Bronchial epithelial cell (primary cell): ENCODE measurements at places on chromosomes 11 and 22. TPM values are rescaled to one million over a fixed set of nuclear protein-coding genes. Genes with fewer than 3 reads are reported as not detected.

- DNase-seq: no peak
These were observed 89.4 kb downstream of the LDLRAD3 start for GRCh38 chr11:36033082-36033751.

DNA sequence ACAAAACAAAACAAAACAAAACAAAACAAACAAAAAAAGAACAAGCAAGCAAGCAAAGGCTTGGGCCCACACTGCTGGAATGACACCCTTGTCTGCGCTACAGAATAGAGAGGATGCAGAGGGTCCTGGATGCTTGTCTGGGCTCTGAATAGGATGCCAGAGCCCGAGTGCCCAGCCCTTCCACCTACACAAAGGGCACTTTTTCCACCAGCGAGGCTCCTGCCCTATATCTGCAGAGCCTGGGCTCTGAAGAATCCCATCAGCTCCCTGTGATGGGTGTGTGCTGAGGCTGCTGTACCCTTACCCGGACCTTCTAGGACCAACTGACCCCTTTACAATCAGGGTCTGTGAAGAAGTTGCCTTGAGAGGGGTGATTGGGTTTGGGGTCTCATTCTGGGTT lies 221.2 kb downstream of the DSCAML1 start:
- DNase-seq: no peak

DNA sequence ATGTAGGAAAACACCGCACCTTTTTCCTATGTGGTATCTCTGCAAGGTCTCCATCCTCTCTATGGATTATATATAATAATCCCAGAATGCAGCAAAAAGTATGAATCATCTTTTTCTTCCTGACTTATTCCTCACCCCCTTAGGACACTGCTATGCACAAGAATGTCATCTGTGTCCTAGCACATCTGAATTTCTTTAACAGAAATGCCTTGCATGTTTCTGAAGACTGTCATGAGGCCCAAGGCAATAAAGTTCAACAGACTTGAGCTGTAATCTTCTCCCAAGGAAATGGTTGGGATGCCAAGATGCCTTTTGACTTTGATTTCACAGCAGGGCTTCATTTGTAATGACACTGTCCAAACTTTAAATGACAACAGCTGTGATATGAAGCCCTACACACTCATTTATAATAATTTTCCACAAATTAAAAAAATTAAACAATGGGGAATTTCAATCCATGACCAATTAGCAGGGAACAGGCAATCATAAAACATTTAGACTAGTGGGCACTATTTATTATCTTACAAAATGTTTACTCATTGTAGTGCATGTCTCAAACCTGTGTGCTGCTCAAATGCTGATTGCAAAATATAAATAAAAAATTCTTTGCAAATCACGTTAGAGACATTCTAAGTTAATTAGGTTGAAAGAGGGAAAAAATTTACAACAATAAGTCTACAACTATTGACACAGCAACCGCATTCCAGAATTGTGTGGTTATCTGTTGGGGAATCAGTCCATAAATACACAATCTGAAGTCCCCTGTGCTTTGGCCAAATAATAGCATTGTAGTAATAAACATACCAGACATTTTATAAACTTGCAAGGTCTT lies 242.3 kb downstream of the SWAP70 start:
- peak; percentile 95 for DNase-seq

DNA sequence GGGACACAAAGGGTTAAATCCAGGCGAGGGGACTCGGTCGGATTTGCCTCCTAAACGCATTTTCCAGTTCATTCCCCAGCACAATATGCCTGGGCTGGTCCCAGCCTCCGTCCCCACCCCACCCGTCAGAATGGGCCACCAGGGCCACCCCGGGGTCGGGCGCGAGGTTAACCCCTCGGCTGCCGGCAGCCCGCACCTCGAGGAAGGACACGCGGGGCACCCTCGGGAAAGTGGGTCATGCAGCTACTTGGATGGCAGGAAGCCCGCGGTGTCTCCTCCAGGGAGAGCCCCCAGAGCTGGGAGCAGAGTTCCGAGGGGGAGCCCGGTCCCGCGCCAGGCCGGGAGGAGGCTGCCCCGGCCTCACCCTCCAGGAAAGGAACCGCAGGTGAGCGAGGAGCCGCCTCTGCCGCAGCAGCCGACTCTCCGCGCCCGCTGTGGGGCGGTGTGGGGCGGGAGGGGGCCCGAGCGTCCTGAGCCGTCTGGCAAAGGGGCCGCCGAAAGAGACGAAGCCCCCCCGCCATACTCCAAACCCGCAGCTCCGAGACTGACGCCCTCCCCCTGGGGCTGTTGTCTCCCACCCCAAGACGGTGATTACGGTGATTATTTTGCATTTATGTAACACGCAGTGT lies 1.4 kb downstream of the NECTIN1 start:
- DNase-seq: no peak

DNA sequence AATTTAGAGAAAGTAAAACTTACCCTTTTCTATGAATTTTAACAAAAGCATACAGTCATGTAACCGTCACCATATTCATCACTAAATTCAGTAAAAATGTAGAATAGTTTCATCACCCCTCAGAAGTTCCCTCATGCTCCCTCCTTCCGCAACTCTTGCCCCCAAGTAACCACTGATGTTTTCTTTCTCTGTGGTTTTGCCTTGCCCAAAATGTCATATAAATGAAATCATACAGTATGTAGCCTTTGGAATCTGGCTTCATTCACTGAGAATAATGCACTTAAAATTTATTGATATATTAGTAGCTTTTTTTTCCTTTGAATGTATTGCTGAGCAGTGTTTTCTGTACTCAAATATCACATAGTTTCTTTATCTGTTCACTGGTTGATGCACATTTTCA lies 60.1 kb downstream of the DCUN1D5 start:
- no peak for DNase-seq

GRCh38 chr11:134346101-134346975 lies 14.6 kb downstream of the GLB1L2 start:
- DNase-seq: no peak

GRCh38 chr22:22084089-22084711 lies 101.6 kb upstream of the TOP3B start:
- DNase-seq: no peak

DNA sequence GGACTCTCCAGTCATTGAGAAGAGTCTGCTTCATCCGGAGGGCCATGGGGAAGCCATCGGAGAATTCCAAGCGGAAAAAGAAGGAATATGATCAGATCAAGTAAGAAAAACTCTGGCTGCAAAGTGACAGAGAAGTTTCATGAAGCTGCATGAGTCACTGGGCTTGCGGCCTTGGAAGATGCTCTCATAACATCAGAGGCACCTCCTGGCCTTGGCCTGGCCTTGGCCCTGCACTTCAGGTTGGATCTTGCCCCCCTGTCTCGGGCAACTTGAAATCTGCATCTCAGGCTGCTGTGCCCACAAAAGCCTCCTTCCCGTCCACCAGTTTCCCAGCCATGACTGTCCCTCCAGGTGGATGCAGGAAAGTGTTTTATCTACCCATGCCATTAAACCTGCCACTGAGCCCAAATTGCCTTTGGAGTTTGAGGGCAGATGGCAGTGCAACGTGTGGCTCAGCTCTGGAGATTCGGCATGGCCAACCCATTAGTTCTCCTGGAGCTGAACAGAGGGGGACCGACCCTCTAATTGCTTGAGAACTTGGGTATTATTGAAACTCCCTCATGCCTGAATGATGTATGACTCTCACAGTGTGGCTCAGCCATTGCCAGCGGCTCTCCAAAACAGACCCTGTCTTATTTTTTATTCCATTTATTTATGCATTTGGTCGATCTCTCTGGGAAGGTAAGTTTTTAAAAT lies 66.7 kb downstream of the SEZ6L start:
- DNase-seq: no peak

DNA sequence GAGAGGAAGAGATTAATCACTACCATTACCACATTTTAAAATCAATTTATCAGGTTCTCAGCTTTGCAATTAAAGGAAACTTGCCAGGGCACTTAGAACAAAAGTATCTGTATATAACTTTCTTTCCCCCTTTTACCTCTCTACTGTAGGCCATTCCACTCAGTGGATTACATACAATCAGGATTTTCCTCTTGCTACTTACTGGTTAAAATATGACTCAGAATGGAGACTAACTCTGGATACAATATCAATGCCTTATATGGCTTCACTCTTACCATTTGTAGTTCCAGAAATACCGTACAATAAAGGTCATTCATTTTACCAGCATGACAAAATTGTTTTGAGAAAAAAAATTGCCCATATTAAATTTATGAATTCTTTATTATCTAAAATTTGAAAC lies 706.8 kb downstream of the KCNA4 start:
- DNase-seq: peak; percentile 88

- no peak for DNase-seq
These were observed 79.0 kb downstream of the LARGE2 start for GRCh38 chr11:46001448-46001914.

DNA sequence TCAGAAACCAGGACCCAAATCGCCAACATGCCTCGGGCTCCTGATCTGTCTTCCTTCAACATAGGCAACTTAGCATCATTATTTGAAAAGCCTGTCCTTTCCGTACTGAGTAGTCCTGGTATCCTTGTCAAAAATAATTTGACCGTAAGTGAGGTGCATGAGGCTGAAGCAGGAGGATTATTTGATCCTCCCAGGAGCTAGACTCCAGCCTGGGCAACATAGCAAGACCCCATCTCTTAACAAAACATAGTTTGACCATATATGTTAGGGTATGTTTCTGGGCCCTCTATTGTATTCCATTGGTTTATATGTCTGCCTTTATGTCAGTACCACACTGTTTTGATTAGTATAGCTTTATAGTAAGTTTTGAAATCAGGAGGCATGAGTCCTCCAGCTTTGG lies 112.5 kb downstream of the MICAL3 start:
- DNase-seq: no peak

GRCh38 chr22:49307481-49307830 lies 520.2 kb downstream of the BRD1 start:
- no peak for DNase-seq

DNA sequence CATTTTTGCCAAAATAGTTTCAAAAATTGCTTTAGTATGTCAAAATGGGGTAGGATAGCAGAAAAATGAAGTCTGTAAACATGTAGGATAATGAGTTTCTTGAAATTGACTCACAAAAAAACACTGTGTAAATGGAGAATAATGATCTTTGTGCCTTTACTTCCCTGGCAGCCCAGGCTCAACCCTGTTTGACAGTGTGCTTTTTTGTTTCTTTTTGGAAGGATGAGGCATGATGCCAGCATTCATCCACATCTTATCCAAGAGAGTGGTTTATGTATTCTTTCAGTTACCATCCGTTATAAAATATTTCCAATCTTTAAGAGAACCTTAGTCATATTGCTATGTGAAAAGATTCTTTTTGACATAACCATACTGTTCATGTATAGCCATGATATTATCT lies 70.6 kb downstream of the ARHGAP42 start:
- DNase-seq: no peak

- no peak for DNase-seq
These were observed 63.0 kb downstream of the PPFIBP2 start for GRCh38 chr11:7576726-7577290.

- no peak for DNase-seq
These were observed 203.8 kb downstream of the DLG2 start for GRCh38 chr11:85423316-85423715.

- DNase-seq: peak; percentile 67
These were observed 17.5 kb downstream of the ATG16L2 start for GRCh38 chr11:72831521-72832300.

- DNase-seq: no peak
These were observed 15.5 kb downstream of the DCPS start for GRCh38 chr11:126319374-126319740.

DNA sequence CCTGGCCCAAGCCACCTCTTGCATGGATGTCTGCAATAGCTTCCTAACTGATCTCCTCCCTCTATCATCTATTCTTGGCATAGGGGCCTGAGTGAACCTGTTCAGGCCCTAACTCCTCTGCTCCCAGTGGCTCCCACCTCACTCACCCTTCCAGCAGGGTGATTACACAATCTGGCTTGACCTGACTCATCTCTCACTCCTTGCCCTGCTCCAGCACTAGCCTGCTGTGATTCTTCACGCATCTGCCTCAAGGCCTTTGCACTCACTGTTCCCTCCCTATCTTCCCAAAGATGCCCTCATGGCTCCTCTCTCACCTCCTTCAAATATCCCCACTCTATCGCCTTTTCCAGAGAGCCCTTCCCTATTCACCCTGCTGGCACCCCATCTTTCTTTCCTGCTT lies 10.5 kb downstream of the SCN4B start:
- DNase-seq: peak; percentile 93

DNA sequence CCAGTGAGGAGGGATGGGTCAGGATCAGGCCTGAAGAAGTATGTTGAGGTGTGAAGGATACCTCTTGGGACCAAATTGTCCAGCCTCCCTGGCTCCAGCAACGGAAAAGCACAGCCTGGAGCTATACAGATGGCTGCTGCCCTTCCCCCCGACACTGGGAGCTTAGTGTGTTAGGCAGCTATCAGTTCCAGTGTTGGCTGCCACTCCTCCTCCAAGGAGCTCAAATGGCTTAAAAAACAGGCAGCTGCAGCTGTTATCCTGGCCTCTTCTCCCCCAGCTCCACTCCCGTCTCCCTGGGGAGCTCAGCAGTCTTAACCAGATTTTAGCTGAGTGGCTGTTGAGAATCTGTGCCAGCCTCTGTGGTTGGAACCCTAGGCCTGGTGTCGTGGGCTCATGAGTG lies 225.0 kb downstream of the JRKL start:
- DNase-seq: no peak

GRCh38 chr11:19793326-19793725 lies 80.7 kb downstream of the NAV2 start:
- no peak for DNase-seq

DNA sequence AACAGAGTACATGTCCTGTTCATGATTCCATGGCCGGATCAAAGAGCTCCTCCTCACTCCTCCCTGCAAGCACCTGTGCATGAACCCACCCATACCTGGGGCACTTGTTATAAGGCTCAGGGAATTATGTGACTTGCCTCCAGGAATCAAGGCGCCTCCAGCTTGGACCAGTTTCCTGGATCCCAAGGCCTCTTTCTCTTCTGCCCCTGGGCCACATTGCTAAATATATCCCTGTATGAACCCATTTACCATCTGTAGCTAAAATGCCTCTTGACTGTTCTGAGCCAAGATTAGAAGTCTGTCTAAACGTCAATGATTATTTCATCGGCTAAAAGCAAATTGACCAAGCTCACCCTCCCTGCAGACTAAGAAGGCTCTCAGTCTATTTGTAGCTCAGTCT lies 135.6 kb downstream of the KIRREL3 start:
- no peak for DNase-seq

DNA sequence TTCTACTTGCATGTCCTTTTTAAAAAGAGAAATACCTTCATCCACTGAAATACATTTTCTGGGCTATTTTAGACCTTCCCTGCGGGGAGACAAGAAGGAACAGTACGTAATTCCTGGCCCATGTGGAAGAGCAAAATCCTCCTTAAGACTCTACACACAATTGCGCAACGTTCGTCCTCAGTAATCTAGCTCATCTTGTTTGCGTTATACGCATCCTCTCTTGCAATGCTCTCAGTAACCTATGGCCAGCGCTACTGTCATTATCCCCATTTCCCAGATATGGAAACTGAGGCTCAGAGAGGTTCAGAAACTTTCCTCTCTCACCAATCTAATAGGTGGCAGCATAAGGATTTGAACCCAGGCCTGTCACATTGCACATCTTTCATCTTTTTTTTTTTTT lies 54.6 kb downstream of the RPUSD4 start:
- no peak for DNase-seq

The MUC5B gene
- total RNA-seq: not detected in 2 replicates

The TSGA10IP gene
- total RNA-seq: under 0.01 TPM in 1 of 2 replicates, not detected in the other

The CRKL gene
- total RNA-seq: 64.8 and 72.9 TPM in 2 replicates

The ISX gene
- not detected in 2 replicates for total RNA-seq

The ANO1 gene
- 1.3 and 1.4 TPM in 2 replicates for total RNA-seq

The TMEM132A gene
- total RNA-seq: 22.6 and 25.2 TPM in 2 replicates

The MRGPRX4 gene
- not detected in 2 replicates for total RNA-seq

The NCR3LG1 gene
- total RNA-seq: 1.3 and 2.6 TPM in 2 replicates

The OR51G2 gene
- not detected in 2 replicates for total RNA-seq

The CDPF1 gene
- 8.7 and 9.5 TPM in 2 replicates for total RNA-seq
